ENCODE measurements at places on chromosomes 1 and 21.
A peak's percentile ranks its signal among the peaks of the same experiment; 100 is the strongest.

DNA sequence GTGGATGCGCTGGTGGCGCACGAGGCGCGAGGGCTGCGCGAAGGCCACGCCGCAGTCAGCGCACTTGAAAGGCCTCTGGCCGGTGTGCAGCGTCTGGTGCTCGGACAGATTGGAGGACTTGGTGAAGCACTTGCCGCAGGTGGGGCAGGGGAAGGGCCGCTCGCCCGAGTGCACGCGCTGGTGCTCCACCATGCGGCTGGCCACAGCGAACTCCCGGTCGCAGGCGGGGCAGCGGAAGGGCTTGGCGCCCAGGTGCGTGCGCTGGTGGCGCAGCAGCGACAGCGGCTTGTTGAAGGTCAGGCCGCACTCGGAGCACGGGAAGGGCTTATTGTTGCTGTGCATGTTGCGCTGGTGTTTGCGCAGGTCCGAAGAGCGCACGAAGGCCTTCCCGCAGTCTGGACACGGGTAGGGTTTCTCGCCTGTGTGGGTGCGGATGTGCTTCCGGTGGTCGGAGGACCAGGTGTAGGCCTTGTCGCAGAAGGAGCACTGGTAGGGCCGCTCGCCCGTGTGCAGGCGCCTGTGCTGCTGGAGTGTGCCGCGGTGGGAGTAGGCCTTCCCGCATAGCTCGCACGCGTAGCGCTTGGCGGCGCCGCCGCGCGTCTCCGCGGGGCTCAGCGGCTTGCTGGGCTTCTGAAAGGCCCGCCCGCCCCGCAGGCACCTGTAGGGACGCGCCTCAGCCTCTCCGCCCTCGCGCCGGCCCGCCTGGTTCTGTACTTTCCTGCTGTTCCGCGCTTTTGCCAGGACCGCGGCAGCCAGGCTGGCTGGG is 4.7 kb downstream of the ZNF648 start:
- DNase-seq, result no peak

DNA sequence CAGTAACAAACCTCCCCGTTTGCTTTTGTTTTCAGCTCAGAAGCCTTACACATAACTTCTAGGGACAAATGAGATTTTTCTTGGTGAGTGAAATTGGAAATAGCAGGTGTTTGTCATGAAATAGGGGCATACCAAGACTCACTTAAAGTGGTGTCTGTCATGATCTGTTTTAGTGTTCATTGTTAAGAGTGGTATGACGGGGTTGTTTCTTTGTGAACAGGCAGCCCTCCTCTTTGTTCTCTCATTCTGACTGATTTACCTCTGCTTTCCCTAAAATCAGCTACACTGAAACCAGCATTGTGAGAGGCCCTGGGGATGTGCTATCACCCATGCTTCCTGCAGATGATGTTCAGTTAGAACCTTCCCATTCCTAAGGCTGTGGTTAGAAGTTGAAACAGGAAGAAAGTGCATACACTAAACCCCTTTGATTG is 2.5 kb upstream of the ERO1B start:
- no peak for DNase-seq

DNA sequence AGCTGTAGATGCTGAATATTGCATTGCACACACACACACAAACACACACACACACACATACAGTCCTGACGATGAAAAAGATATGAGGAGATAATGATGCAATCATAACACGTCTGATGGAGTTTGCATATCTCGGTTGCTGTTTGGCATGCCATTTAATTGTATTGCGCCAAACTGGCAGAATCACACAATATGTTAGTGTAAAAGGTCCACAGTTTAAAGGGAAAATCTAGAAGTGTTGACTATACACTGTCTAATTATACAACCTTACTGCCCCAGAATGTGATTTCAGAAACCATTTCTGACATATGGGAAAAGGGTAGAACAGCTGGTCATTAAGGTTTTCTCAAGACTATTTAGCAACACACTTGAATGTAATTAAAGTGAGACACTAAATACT is 123.7 kb upstream of the PROX1 start:
- no peak for DNase-seq

DNA sequence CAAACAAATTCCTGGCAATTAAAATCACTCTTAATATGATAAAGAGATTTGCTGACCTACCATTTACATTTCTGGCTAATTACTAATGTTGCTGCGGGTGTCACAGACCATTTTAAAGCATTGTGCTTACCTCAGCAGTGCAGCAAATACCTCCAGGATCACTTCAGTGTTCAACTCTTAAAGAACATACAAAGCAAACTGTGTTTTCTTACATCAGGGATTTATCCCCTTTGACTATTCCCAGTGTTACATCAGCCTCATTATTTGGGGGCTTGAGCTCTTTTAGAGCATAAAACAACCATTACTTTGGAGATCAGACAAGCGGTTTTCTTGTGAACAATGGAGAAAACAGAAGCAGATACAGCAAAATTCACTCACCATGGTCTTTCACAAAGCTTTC is 185.4 kb downstream of the LYPLAL1 start:
- no peak for DNase-seq

DNA sequence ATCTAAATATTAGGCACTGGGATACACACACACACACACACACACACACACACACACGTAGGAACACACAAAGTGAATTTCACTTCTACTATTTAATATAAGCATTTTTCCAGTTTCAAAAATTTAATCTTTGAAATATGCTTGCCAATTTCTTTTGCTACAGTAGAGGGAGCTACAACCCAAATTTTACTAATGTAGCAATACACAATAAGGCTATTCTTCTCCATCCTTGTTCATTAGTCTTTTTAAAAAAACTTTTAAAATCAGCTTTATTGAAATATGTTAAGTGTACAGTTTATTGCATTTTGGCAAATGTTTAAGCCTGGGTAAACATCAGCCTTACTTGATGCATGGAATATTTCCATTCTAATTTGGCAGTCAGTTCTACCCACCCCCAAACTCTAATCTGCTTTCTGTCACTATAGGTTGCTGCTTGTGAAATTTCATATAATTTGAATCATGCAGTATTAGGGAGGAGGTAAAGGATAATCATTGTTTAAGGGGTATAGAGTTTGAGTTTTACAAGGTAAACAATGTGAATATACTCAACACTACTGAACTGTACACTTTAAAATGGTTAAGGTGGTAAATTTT is 93.0 kb upstream of the TENT5C start:
- no peak for DNase-seq

DNA sequence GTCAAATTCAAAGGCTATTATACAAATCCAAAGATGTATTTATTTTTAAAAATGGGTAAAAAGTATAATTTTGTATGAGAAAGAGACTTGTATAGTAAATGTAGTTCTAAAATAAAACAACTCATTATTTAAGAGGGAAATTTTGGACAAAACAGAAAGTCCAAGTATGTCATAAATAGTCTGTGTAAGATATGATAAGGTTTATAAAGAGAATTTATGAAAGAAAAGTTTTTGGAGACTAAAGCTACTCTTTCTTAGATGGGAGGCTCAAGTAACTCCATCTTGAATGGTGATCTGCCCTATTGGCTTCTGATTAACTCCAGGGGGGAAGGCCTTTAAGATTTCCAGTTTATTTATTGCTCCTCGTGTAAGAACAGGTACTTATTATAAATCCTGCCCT is 14.7 kb upstream of the OR2T27 start:
- DNase-seq, result no peak

GRCh38 chr1:84298328-84298683 is 3.2 kb upstream of the SAMD13 start:
- peak; percentile 18 for DNase-seq

DNA sequence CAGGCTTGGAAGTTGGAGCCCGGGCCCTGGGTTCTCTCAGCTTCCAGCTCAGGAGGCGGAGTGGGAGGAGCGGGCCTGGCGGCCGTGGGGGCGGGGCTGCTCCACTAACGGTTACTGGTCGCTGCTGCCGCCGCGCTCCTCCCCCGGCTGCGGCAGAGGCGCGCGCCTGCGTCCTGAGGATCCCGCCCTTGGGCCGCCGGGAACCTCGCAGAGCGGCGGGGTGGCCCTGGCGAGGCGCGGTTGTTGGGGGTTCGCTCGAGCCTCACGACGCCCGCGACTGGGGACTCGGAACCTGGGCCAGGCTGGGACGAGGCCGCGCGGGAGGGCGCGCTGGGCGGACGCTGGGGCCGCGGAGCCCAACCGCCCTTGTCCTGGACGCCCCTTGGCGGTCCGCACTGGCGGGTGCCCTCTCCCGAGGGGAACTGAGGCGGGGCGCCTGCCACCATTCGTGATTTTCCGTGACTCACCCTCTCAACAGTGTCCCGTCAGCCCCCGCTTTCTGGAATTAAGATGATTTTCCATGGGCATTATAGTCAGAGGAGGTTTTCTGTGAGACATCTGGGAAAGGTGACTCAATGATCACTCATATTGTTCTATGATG is 34.1 kb downstream of the OR2G3 start:
- DNase-seq, result peak; percentile 41

DNA sequence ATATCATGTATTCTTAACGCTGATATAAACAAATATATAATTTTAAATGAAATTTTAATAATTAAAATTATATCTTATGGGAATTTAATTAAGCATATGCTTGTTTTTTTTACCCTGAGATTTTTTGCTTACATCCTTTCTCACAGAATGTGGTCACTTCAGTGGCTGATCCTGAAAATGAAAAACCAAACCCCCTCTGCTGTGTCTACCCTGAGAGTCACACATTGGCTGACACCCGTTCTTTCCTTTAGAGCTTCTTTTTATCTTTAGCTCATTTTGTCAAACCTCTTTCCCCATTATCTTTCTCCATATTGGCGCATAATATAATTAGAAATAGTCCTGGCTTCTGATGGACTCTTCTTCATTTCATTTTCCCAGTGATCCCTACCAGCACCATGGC is 10.8 kb upstream of the CACYBP start:
- DNase-seq, result no peak

GRCh38 chr21:38679534-38679933 is 126.2 kb upstream of the ETS2 start:
- no peak for DNase-seq

- DNase-seq, result peak; percentile 10
Measured at GRCh38 chr1:112956544-112957132, 642 bp upstream of the SLC16A1 start.

- DNase-seq, result no peak
Measured at GRCh38 chr1:69940231-69940630, 265.1 kb downstream of the LRRC40 start.

DNA sequence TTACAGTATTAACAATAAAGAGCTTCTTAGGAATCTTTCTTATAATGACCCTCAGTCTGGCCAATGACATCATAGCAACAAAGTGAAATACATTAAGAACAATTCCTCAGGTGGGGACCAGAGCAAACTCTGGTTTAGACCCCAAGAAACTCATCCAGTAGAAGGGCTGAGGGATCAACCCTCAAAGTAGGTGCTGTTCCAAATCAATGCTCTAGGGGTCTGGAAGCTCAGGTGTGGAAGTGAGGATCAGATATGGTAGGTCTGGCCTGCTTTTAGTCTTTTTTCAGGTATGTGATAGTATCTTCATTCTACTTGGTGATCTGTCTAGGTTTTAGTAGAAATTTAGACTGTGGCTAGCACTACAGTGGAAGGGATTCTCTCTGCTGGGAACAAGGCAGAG is 291.7 kb downstream of the PDE4B start:
- no peak for DNase-seq

GRCh38 chr1:203041351-203041932 is 15.2 kb downstream of the PPFIA4 start:
- DNase-seq, result no peak

DNA sequence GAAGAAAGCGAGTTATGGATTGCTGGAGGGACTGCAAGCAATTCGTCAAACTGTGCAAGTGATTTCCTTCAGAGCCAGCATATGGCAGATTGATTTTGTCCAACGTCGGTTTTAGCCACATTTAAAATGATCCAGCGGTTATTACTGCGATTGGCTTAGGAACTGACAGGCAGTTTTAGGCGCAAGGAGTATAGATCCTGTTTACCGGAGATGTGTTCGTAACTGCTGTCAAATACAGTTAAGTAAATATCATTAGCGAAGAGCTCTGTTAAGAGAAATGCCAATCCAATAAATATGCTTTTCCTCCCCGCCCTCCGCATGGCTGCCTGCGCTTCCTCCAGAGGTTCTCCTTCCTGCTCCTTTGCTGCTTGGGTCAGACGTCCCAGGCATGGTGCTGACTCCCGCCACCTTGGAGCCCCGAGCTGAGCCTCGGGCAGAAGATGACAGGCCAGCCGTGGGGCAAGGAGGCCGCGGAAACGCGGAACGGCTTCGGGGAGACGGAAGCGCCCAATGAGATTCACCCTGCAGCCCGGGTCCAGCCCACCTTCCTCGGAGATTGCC is 9.4 kb upstream of the BARHL2 start:
- no peak for DNase-seq

DNA sequence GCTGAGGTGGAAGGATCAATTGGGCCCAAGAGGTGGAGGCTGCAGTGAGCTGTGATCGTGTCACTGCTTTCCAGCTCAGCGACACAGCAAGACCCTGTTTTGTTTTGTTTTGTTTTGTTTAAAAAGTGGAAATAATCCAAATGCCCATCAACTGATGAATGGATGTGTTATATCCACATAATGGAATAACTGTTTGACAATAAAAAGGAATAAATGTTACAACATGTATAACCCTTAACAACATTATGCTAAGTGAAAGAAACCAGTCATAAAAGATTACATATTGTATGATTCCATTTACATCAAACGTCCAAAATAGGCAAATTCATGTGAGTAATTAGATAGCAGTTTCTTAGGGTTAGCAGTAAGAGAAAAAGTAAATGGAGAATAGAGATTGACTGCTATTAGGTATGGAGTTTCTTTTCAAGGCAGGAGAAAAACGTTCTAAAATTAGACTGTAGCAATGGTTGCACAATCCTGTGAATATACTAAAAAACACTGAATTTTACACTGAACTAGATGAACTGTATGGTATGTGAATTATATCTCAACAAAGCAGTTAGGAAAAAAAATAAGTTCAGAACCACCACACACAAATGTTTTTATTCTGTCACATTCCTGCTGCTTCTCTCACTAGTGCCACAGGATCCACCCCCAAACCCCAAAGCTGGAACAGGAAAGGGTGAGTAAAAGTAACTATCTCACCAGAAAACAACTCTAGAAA is 15.7 kb downstream of the FOXJ3 start:
- no peak for DNase-seq

GRCh38 chr1:13628218-13628617 is 44.6 kb downstream of the PDPN start:
- no peak for DNase-seq

DNA sequence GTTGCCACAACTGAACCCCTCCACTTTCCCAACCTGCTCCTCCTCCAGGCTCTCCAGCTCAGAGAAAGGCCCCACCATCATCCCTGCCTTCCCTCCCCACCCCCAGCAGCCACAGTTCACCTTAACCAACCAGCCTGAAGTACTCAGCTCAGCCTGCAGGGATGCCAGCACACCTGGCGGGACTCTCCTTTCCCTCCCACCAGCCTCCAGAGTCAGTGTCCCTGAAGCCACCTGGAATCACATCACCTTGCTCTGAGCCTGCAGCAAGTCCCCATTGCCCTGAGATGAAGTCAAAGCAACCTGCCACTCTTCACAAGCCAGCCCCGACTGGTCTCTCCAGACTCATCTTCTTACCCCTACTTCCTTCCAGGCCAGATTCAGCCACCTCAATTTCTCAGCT is 26.2 kb upstream of the ZC3H12A start:
- no peak for DNase-seq

DNA sequence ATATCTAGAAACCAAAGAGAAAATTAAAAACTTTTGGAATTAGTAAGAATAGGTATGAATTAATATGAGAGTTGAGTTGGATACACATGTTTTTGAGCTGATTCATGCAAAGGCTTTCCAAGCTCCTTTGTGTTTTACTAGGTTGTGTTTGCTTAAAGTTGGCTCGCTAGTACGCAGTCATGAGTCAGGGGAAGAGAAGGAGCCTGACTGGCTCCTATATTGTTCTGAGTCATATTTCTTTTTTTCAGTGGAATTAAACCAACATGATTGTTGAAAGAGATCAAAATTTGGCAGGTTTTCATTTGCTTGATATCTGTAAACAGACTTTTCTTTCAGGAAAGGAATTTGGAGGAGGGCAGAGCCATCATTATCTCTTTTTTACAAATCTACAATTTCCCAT is 66.7 kb downstream of the MAGI3 start:
- DNase-seq, result peak; percentile 68

All from prostate gland (tissue), 2 donors.